ENCODE measurements at places on chromosomes 16 and 17.
A peak's percentile ranks its signal among the peaks of the same experiment; 100 is the strongest.

- no peak overlapping the region for H3K27ac ChIP-seq
- H3K36me3 ChIP-seq, result no peaks in the 10 kb centered on the region
- peaks cover 20% of the 10 kb centered on the region for H3K27me3 ChIP-seq
Measured at GRCh38 chr17:381516-381915, 28.9 kb upstream of the RPH3AL start.

GRCh38 chr16:13569986-13570385 is 350.0 kb upstream of the ERCC4 start:
- DNase-seq, result no peak
- H3K4me3 ChIP-seq, result no peak overlapping the region
- H3K27ac ChIP-seq, result no peak overlapping the region
- H3K27me3 ChIP-seq, result no peaks in the 10 kb centered on the region
- no peaks in the 10 kb centered on the region for H3K36me3 ChIP-seq

- no peaks in the 10 kb centered on the region for H3K36me3 ChIP-seq
- no peak for DNase-seq
- H3K27ac ChIP-seq, result no peak overlapping the region
- no peak overlapping the region for H3K4me3 ChIP-seq
- H3K27me3 ChIP-seq, result no peaks in the 10 kb centered on the region
Measured at GRCh38 chr17:15257796-15258512, 7.2 kb downstream of the PMP22 start.

- no peaks in the 10 kb centered on the region for H3K4me1 ChIP-seq
- H3K4me3 ChIP-seq, result no peak overlapping the region
- H3K27me3 ChIP-seq, result peaks cover 2% of the 10 kb centered on the region
- no peak for DNase-seq
- H3K27ac ChIP-seq, result no peak overlapping the region
Measured at GRCh38 chr16:52491216-52491615, 55.7 kb downstream of the TOX3 start.

DNA sequence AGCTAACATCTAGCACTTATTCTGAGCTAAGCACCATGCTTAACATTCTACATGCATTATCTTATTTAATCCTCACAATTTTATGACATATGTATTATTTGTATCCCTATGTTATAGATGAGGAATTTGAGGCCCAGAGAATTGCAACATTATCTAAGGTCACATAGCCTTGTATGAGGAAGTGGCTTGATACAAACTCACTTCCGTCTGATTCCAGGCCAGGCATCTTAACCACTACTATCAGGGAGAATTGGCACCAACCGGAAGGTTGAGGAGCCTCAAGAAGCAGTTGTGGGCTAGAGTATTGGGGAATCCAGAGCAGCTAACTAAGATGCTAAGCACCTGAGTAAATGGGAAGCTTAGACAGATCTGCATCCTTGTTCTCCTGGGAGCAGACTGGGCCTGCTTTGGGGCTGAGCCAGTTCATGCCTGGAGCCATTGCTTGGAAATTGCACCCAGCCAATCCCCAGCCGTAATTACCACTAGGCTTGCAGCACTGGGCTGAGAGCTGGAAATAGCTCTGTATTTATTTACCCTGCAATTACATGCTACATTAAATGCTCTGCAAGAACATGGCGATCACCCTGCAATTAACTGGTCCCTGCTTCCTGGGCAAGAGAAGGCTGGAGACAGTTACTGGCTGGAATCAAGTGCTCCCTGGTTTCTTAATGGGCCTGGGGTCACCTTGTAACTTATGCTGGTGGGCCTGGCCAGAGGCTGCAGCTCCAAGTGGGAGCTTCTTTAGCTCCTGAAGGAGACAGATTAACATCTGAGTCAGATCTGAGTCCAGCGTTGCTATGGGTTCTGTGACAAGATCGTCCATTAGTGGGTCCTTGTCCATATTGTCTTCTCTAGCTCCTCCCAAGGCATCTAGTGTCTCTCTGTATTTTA is 273.1 kb upstream of the CCL2 start:
- no peaks in the 10 kb centered on the region for H3K4me1 ChIP-seq
- no peak overlapping the region for H3K4me3 ChIP-seq
- H3K27me3 ChIP-seq, result peaks cover 1% of the 10 kb centered on the region
- no peak for DNase-seq
- no peaks in the 10 kb centered on the region for H3K36me3 ChIP-seq

DNA sequence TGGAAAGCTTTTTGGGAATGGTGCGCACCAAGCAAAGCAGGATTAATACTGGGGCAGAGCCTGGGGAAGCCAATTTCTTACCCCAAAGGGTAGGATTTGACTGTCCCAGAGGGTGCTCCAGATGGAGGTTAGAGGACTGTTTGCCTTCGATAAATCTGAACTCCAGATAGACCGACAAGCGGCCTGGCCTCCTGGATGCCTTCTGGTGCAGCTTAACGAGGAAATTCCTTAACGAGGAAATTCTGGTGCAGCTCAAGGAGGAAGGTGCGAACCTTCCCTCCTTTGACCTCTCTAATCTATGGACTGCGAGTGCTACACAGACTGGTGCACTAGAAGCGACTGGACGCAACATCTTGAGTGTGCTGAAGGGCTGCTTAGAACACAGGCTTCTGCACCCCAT is 6.5 kb downstream of the CALB2 start:
- no peaks in the 10 kb centered on the region for H3K4me1 ChIP-seq
- no peaks in the 10 kb centered on the region for H3K27me3 ChIP-seq
- no peak for DNase-seq
- H3K36me3 ChIP-seq, result no peaks in the 10 kb centered on the region

DNA sequence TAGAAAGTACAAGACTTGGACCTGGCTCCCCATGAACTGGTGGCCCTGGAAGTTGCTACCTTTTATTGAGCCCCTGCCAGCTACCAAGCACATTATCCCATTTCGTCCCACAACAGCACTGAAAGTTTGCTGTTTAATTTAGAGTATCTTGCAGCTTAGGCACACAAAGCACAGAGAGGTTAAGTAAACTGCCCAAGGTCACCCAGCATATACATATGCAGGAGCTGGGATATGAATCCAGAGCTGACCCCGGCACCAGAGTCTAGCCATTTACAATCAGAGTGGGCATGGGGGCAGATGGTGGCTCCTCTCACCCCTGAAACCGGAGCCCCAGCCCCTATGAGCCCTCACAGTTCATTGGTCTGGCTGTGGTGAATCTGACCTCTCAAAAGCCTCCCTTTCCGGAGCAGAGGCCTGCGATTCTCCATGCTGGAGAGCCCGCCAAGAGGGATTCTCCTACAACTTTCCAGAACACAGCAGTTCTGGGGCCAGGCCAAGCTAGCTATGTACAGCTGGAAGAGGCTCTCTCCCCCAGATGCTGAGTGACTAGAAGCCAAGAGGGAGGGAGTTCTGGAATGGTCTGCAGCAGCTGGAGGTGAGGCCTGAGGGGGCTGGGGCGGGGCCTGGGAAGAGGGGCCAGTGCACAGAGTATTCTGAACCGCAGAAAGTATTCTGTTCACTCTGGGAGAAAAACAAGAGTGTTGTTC is 58.3 kb downstream of the SREBF1 start:
- DNase-seq, result no peak
- H3K4me1 ChIP-seq, result peaks cover 13% of the 10 kb centered on the region
- no peaks in the 10 kb centered on the region for H3K27me3 ChIP-seq
- no peak overlapping the region for H3K4me3 ChIP-seq

DNA sequence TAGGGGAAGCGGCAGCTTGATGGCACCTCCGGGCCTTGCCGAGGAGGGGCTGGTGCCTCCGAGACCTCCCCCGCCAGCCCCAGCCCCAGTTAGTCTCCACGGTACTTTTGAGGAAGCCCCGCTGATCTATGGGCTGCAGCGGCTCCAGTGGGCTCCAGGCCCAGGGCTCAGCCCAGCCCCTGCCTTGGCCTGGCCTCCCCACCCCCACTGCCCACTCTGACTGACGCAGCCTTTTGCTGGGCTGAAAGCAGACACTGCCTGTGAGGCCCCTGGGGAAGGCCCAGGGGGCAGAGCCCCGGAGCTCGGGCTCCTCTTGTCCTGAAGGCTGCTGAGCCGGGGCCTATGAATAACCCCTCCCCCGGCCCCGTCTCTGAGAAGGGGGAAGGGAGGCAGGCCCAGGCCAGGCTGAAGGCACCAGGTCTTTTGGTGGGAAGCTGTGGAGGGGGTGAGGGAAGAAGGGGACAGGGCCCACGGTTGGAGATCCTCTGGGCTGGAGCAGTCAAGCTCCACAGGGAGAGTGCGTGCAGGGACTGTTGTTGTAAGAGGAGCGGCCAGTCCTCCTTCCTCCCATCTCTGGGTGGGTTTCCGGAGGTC is 7.5 kb upstream of the SMTNL2 start:
- H3K27me3 ChIP-seq, result no peaks in the 10 kb centered on the region
- no peak for DNase-seq
- no peak overlapping the region for H3K4me3 ChIP-seq
- H3K4me1 ChIP-seq, result no peaks in the 10 kb centered on the region

- H3K4me3 ChIP-seq, result peak overlapping the region; percentile 82
- peaks cover 23% of the 10 kb centered on the region for H3K36me3 ChIP-seq
- H3K27ac ChIP-seq, result peak overlapping the region; percentile 89
- H3K4me1 ChIP-seq, result peaks cover 43% of the 10 kb centered on the region
- H3K27me3 ChIP-seq, result no peaks in the 10 kb centered on the region
Measured at GRCh38 chr17:35117984-35118383, 1.7 kb downstream of the RAD51D start.

GRCh38 chr16:85374571-85374872 is 238.6 kb upstream of the GSE1 start:
- H3K36me3 ChIP-seq, result no peaks in the 10 kb centered on the region
- H3K27me3 ChIP-seq, result no peaks in the 10 kb centered on the region
- no peak overlapping the region for H3K27ac ChIP-seq
- DNase-seq, result no peak
- peaks cover 3% of the 10 kb centered on the region for H3K4me1 ChIP-seq
- no peak overlapping the region for H3K4me3 ChIP-seq

GRCh38 chr17:13047011-13047606 is 29.3 kb upstream of the ELAC2 start:
- no peaks in the 10 kb centered on the region for H3K27me3 ChIP-seq
- no peak for DNase-seq
- no peaks in the 10 kb centered on the region for H3K36me3 ChIP-seq
- H3K4me3 ChIP-seq, result no peak overlapping the region

DNA sequence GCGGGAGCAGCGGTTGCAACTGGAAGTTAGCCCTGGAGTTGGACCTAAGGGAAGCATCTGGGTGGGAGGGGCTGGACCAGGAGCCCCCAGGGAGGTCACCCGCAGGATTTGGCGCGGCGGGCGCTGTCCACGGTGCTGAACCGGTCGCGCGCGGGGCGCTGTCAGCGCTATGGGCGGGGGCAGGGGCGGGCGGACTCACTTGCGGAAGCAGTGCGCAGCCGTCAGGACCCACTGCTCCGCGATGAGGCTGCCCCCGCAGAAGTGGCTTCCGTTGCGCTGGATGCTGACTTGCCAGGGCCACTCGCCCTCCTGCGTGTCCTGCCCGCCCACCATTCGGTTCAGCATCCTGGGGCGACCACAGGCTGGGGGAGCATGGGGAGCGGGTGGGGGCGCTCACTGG is 4.5 kb downstream of the PRSS27 start:
- H3K36me3 ChIP-seq, result no peaks in the 10 kb centered on the region
- DNase-seq, result peak; percentile 92
- H3K27ac ChIP-seq, result peak overlapping the region; percentile 57
- H3K4me1 ChIP-seq, result peaks cover 30% of the 10 kb centered on the region
- H3K4me3 ChIP-seq, result peak overlapping the region; percentile 3
- no peaks in the 10 kb centered on the region for H3K27me3 ChIP-seq

- no peaks in the 10 kb centered on the region for H3K27me3 ChIP-seq
- H3K27ac ChIP-seq, result no peak overlapping the region
- H3K4me3 ChIP-seq, result no peak overlapping the region
- no peaks in the 10 kb centered on the region for H3K36me3 ChIP-seq
Measured at GRCh38 chr17:16477255-16477654, 14.7 kb downstream of the LRRC75A start.

- no peak overlapping the region for H3K4me3 ChIP-seq
- H3K4me1 ChIP-seq, result no peaks in the 10 kb centered on the region
- peaks cover 9% of the 10 kb centered on the region for H3K27me3 ChIP-seq
- DNase-seq, result no peak
- no peak overlapping the region for H3K27ac ChIP-seq
- no peaks in the 10 kb centered on the region for H3K36me3 ChIP-seq
Measured at GRCh38 chr16:25709213-25709612, 17.5 kb downstream of the HS3ST4 start.

GRCh38 chr17:49783071-49783715 is 5.3 kb upstream of the KAT7 start:
- no peak overlapping the region for H3K27ac ChIP-seq
- peaks cover 9% of the 10 kb centered on the region for H3K4me1 ChIP-seq
- H3K27me3 ChIP-seq, result no peaks in the 10 kb centered on the region
- H3K4me3 ChIP-seq, result no peak overlapping the region

DNA sequence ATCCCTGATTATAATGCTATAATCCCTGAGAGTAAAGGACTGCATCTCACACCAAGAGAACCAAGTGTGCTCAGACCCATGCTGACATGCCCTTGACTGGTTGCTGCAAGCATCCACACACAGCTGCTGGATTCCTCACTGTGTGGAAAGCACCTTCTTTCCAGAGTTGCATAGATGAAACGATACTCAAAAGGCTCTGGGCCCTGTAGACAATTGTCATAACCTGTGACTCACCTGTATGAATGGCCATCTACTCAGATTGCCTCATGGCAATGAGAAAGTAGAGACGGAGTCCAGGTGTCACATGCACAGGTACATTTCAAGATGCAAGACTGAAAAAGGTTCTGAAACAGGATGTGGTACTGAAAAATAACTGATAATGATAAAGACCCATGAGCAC is 58.1 kb downstream of the MPHOSPH6 start:
- H3K4me3 ChIP-seq, result no peak overlapping the region
- no peaks in the 10 kb centered on the region for H3K4me1 ChIP-seq
- no peak overlapping the region for H3K27ac ChIP-seq
- no peaks in the 10 kb centered on the region for H3K36me3 ChIP-seq

DNA sequence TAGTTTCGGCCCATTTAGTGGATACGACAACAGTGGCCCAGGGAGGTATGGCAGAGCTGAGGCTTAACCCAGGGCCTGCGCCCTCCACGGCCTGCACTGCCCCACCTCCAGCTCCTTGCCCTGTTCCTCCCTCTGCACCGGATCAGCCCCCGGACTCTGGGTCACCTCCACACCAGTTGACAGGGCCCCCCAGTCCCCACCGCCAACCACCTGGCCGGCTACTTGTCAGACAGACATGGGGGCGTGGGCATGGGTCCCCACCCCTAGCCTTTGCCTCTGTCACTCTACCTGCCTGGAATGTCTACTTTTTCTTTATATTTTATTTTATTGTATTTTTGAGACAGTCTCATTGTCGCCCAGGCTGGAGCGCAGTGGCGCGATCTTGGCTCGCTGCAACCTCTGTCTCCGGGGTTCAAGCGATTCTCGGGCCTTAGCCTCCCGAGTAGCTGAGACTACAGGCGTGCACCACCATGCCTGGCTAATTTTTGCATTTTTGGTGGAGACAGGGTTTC is 3.0 kb upstream of the ACTG1 start:
- peak overlapping the region; percentile 95 for H3K27ac ChIP-seq
- peak overlapping the region; percentile 66 for H3K4me3 ChIP-seq
- peaks cover 19% of the 10 kb centered on the region for H3K36me3 ChIP-seq

DNA sequence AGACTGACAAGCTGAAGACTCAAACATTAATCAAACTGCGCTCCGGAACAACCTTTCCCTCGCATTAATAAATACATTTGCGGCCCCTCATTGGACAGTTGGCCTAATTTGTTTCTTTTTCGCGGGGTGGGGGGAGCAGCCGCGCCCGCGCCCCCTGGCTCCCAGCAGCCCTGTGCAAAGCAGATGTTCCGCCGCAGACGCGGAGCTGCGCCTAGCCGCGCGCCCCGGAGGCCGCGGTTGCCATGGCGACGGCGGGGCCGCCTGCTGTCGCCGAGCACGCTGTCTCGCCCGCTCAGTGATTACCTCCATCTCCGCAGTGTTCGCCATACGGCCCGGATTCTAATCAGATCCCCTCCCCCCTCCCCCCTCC is 25.5 kb downstream of the COPZ2 start:
- peak; percentile 85 for DNase-seq
- H3K4me3 ChIP-seq, result peak overlapping the region; percentile 4
- H3K4me1 ChIP-seq, result peaks cover 16% of the 10 kb centered on the region
- H3K27me3 ChIP-seq, result peaks cover 34% of the 10 kb centered on the region

- H3K27ac ChIP-seq, result no peak overlapping the region
- H3K4me1 ChIP-seq, result no peaks in the 10 kb centered on the region
- peaks cover 93% of the 10 kb centered on the region for H3K36me3 ChIP-seq
Measured at GRCh38 chr17:28623696-28624095, 9.7 kb upstream of the RSKR start.
